Adipocyte (in vitro differentiated cells): ENCODE measurements at places on chromosomes 4 and X.
A peak's percentile ranks its signal among the peaks of the same experiment; 100 is the strongest.

- DNase-seq = no peak
Observed at GRCh38 chrX:129939986-129940385, 34.0 kb downstream of the UTP14A start.

GRCh38 chrX:69280933-69281332 is 115.7 kb upstream of the PJA1 start:
- DNase-seq = no peak

DNA sequence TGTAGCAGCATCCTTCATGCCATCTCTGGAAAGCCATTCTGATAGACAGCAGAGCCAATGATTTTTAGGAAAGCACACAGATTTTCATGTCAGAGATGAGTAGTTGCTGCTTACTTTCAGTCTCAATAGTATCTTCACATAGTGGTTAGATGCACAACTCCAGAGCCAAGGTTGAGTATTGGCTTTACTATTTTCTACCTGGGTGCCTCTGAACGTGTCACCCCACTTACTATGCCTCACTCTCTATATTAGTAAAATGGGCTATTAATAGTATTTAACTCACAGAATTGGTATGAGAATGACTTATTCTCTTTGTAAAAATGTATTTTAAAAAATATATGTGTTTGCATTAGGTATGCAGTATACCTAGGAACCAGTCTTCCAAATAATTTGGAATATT is 108.8 kb upstream of the STIM2 start:
- no peak for DNase-seq

GRCh38 chrX:51891821-51892551 is 1.4 kb upstream of the MAGED1 start:
- peak; percentile 90 for DNase-seq

- no peak for DNase-seq
Observed at GRCh38 chrX:124981420-124981819, 338.3 kb upstream of the TEX13C start.

DNA sequence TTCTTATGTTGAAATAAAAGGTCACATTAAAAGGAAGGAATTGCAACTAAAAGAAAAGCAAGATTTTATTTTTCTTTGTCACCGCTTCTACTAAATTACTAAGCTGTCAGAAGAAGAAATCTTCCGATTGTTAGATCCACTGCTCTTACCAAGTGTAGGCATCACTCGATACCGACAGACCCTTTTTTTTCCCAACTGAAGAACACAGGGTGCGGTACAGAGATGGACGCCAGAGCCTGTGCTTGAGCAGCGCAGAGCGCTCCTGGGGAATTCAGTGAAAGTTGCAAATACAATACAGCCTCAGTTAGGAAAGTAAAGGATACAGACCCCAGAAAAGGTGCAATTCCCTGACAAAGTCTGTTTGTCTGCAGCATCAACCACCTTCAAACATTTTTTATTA is 94.9 kb upstream of the WDR17 start:
- DNase-seq = peak; percentile 24

DNA sequence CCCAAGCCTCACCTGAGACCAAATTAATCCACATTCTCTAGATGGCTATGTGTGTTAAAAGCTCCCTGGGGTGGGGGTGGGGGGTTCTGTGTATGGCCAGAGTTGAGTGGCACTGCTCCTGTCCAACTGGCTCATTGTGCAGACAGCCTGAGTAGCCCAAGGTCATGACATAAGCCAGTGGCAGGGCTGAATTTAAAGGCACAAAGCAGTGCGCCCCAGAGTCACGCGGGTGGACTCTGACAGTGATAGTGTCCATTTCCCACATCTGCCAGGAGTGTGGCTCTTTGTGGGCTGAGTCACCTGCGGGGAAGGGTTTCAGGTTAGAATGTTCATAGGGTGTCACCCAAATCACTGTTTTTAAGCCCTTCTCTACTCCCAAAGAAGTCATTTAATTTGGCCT is 45.4 kb downstream of the SCD5 start:
- DNase-seq = no peak

- DNase-seq = peak; percentile 62
Observed at GRCh38 chr4:168832763-168833575, 177.1 kb downstream of the CBR4 start.

DNA sequence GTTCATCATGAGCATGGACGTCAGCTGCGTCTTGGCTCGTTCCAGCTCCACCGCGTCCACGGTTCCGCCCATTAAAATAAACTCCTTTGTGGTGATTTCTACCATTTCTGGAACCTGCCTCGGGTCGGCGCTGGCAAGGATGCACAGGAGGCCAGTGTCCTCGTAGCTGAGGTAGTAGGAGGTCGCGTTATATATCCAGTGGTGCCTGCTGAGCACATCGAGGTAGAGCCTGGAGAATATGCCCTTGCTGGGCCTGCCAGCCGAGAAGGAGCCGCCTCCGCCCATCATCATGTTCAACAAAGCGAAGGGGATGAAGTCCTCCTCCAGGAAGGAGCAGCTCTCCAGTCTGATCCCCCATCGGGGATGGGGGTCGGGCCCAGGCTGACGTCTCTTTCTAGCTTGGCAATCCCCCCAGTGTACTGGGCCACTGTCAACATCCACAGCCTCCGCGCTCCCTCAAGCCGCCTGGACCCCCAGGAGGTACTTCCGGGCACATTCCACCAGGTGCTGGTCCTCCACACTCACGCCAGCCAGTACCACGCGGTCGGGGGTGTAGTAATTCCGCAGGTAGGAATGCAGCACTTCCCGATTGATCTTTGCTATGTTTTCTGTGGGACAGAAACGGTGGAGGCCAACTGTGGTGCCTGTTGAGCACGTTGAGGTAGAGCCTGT is 120.9 kb upstream of the GRID2 start:
- DNase-seq = no peak
